ENCODE measurements at places on chromosomes 3 and 15.

- DNase-seq = peak; percentile 4
These were observed 21.8 kb upstream of the KCNAB1 start for GRCh38 chr3:156098437-156099035.

DNA sequence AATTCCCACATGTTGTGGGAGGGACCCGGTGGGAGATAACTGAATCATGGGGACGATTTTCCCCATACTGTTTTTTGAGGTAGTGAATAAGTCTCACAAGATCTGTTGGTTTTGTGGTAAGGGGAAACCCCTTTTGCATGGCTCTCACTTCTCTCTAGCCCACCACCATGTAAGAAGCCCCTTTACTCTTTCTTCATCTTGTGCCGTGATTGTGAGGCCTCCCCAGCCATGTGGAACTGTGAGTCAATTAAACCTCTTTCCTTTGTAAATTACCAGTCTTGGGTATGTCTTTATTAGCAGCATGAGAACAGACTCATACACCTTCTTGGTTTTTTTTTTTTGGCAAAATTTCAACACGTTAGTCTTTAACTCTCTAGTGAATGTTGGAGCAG lies 18.1 kb downstream of the ARL8B start:
- no peak for DNase-seq

GRCh38 chr3:110925798-110926197 lies 145.8 kb upstream of the NECTIN3 start:
- no peak for DNase-seq

- no peak for DNase-seq
These were observed 73.9 kb downstream of the MAGI1 start for GRCh38 chr3:65964838-65965237.

DNA sequence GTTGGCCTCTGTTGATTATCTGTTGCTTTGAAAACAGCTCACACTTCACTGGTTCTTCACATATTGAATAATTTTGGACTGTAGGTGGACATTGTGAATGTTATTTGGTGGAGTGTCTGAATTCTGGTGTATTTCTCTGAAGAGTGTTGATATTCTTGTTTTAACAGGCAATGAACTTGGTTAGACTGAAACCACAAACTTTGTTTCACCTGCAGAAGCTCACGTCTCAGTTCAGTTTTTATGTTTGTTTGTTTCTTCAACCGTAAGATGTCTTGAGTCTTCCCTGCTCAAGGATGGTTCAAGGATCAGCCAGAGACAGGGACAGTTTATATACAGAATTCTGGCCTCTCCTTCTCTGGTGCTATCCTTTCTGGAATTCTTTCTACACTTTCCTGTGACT lies 43.6 kb downstream of the C3orf20 start:
- DNase-seq = peak; percentile 40

DNA sequence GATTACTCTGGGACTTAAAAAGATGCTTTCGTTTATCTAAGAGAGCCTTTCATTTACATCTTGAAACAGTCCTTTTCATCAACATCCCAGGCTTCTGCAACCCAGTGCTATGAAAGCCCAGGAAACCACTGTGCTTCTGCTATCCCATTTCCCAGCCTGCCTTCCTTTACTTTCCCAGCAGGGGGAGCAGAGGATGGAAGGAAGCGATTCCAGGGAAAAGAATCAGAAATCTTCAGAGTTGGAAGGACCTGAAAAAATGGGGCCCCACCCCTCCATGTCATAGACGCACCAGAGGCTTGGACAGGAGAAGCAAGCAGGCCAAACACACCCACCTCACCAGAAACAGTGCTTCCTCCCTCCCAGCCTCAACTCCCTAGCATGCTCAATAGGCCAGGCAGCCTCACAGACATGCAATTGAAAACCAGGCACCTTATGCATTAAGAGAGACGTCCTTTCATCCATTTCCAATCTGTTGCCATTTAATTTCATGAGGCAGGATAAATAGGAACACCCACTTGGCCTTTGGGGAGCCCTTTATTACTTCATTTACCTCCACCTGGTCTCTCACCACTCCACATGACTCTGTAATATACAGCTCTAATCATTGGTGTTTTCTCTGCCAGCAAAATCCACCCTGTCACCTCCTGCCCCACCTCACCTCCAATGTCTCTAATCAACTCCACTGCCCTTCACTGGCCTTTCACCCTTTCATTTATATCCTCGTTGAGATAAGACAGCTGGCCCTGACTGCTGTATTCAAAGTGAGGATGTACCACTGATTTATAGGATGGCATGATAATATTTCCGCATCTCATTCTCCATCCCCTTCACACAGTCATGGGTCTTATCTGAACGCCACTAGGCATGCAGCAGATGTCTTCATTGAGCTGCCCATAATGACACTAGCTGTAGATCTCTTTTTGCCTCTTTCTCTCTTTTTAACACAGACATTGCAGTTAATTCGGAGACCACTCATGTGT lies 583.9 kb downstream of the NTRK3 start:
- no peak for DNase-seq

GRCh38 chr15:64180235-64180824 lies 17.5 kb upstream of the PPIB start:
- no peak for DNase-seq

- no peak for DNase-seq
These were observed 63.1 kb downstream of the LPP start for GRCh38 chr3:188217011-188217463.

GRCh38 chr3:44966795-44967278 lies 9.1 kb downstream of the ZDHHC3 start:
- DNase-seq = no peak

- DNase-seq = no peak
These were observed 8.9 kb downstream of the CPA3 start for GRCh38 chr3:148873977-148874376.

- no peak for DNase-seq
These were observed 22.3 kb downstream of the CFAP92 start for GRCh38 chr3:128971421-128972100.

DNA sequence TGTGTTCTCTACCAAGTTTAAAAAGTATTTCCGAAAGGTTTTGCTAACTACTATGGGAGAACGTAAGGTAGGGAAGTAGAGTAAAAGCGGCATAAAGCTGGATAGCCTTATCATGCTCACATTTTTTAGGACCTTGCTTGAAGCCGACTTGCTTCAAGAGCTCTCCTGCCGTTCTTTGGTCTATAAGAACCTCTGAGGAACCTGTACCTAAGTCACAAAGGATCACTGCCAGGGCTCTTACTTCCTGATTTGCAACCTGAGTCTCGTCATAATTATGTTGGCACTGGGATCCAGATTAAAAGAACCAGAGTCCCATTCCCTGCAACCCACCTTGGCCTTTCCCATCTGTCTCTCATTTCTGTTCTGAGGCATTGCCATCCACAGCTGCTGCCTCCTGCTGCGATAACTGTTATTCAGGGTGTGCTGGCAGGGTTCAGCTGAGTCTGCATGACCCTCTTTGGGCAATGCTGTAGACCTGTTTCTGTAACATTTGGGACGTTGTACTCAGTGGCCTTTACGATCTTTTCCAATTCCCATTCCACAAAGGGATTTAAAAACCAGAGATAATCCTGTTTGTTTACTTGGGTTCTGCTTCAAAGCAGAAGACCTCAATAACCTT lies 131.0 kb upstream of the UMPS start:
- DNase-seq = no peak

GRCh38 chr15:74275957-74276356 lies 39.8 kb downstream of the CCDC33 start:
- DNase-seq = no peak

GRCh38 chr15:50150349-50150748 lies 31.3 kb upstream of the ATP8B4 start:
- DNase-seq = no peak

GRCh38 chr15:90001062-90001682 lies at the start of gene ZNF710:
TSS of gene ZNF710 (plus strand) at chr15:90001324. CDS start at chr15:90067138, 65,814 bp downstream.
- peak; percentile 41 for DNase-seq

- no peak for DNase-seq
These were observed 286.8 kb upstream of the CNTN6 start for GRCh38 chr3:806006-806405.

DNA sequence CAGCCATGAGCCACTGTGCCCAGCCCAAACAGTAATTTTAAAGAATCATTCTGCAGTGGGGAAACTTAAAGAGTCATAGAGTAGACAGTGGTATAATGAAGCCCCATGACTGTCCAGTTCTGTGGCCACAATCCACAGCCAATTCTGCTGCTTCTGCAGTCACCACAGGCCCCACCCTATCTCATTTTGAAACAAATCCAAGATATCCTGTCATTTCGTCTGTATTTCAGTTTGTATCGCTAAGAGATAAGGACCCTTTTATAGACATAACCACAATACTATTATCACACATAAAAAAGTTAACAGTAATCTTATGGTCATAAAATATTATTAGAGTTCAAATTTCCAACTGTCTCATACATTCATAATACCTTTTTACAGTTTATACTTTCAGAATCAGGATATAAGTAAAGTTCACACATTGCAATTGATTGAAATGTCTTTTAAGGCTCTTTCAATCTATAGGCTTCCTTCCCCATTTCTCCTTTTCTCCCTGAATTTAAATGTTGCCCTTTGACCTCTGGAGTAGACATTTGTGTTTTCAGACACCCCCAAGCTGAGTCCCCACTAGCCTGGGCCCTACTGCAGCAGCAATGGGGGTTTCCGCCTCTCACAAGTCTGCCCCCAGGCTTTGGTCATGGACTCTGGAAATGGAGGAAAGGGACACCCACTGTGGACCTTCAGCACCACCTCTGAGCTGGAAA lies 4.2 kb upstream of the NUP210 start:
- no peak for DNase-seq

GRCh38 chr15:62805502-62805901 lies 237.0 kb upstream of the TPM1 start:
- DNase-seq = no peak

DNA sequence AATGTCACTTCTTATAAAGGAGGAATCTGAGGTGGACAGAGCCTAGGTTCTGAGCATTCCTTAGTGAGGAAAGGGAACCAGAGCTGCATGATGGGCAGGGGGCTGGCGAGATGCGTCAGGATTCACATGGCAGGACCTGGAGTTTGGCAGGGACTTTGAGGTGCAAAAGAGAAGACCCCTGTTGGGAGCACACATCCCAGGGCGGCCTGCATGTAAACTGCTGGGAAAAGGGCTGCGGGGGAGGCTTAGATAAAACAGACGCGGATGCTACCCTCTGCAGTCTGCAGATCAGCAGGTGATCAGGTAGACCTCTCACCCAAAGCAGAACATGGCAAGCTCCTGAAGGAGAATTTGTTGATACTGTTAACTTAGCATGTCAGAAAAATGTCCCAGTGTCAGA lies 168.4 kb downstream of the VGLL4 start:
- DNase-seq = no peak

DNA sequence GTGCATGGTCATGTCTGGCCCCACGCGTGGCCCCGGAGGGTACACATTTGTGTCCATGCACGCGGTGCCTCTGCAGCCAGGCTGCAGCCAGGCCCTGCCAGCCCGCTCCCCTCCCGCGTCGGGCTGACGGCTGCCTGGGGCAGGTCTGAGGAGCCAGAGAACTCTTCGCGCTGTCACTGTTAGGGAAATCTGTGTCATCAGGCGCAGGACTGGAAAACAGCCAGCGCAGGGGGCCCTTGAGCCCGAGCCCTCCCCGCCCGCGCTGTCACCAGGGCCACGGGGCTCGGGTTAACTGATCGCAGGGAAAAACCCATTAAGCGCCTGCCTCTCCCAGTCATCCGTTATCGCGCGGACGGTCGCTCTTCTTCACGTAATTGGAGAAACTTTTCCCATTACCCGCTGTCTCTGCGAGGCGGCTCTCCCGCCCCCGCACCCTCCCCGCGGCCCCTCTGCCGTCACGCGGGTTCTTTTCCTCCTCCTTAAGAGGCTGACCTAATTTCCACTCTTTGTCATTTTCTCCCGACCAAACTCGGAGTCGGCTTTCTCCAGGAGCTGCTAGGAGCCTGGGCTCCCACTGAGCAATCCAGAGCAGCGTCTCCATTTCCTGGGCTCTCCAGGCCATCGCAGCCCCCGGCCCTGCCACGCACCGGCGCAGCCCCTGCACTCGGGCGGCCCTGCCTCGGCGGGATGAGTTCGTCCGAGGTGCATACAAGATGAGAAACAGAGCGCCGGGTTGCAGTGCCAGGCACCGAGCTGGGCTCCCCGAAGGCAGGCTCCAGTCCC lies 57.5 kb upstream of the PRR23E start:
- no peak for DNase-seq

- no peak for DNase-seq
These were observed 312.8 kb downstream of the ZPLD1 start for GRCh38 chr3:102747611-102748010.

GRCh38 chr3:158308236-158308928 lies 198.5 kb downstream of the RSRC1 start:
- DNase-seq = no peak

- DNase-seq = no peak
These were observed 602.0 kb downstream of the TBL1XR1 start for GRCh38 chr3:176595307-176595706.

- DNase-seq = no peak
These were observed 110.8 kb downstream of the LRIG1 start for GRCh38 chr3:66390013-66390412.

DNA sequence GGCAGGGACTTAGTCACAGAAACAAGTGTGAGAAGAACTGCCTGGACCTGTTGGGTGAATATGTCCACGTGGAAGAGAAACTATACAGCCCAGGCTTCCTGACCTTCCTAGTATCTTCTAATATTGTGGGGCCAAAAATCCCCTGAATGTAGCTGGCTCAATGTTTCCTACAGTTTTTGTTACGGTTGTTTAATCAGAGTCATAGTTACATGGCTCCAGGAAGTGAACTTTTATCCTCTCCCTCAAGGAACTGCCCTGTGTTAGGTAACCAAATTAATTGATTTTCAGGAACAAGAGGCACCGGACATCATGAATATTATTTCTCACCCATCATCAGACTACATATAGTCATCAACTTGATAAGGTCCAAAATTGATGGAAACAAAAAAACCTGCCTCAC lies 59.0 kb downstream of the ANXA2 start:
- DNase-seq = no peak

DNA sequence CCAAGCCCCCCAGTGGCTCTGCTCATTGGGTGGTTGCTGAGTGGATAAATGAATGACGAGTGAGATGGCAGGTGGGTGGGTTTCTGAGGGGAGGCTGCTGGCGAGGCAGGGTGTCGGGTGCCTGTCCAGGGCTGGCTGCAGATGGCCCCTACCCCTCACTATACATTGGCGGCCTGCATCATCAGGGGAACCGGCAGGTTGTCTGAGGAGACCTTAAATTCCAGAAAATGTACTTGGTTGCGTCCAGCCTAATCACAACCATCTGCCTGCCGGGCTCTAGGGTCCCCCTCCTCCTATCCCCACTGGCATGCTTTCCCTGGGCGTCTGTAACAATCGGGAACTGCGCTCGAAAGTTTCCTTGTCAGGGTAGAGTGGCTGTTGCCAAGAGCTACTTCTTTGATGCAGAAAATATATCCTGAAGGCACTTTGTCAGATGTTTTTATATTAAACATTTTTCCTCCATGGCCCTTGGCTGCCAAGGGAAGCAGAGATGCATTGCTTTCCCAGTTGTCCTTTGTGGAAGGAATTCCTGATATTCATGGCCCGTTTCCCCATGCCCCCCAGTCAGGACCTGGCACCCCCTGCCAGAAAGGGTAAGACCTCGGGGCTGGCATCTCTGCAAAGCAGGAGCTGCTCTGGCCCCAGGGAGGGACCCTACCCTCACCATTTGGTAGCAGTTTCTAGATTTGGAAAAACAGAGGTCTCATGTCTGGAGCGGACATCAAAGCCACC lies 22.9 kb downstream of the SMAD6 start:
- DNase-seq = no peak
